ENCODE measurements at places on chromosomes 1 and 21. TPM values are rescaled to one million over a fixed set of nuclear protein-coding genes. Genes with fewer than 3 reads are reported as not detected.

The OR2L3 gene
- not detected for total RNA-seq

DNA sequence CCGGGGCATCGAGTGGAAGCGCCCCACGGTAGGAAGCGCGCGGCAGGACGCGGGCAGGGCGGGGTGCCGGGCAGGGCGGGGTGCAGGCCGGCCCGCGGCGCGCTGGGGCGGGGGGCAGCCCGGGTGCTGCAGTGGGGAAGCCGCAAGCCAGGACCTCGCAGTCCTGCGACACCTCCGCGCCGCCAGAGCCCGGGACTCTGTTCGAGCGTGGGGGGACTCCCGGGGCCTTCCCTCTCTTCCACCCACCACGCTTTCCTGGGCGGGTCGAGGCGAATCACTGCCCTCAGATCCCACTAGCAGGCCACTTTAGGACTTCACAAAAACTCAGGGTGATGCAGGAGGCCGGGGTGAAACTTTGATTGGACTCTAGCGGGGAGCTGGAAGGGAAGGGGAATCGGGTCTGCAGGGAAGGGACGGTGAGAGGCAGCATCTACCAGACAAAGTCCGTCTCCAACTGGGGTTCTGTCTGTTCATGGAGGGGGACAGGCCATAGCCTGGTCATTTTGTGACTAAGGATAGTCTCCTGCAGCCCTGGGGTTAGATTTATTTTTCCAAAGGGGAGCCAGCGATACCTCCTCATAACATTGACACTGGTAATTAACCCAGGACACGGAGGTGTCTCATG, 623 bp downstream of the CAPN2 start:
- DNase-seq: peak; percentile 52
- peak overlapping the region; percentile 86 for H3K4me3 ChIP-seq
- H3K27ac ChIP-seq: peak overlapping the region; percentile 81
- no peaks in the 10 kb centered on the region for H3K27me3 ChIP-seq
- H3K36me3 ChIP-seq: peaks cover 4% of the 10 kb centered on the region

DNA sequence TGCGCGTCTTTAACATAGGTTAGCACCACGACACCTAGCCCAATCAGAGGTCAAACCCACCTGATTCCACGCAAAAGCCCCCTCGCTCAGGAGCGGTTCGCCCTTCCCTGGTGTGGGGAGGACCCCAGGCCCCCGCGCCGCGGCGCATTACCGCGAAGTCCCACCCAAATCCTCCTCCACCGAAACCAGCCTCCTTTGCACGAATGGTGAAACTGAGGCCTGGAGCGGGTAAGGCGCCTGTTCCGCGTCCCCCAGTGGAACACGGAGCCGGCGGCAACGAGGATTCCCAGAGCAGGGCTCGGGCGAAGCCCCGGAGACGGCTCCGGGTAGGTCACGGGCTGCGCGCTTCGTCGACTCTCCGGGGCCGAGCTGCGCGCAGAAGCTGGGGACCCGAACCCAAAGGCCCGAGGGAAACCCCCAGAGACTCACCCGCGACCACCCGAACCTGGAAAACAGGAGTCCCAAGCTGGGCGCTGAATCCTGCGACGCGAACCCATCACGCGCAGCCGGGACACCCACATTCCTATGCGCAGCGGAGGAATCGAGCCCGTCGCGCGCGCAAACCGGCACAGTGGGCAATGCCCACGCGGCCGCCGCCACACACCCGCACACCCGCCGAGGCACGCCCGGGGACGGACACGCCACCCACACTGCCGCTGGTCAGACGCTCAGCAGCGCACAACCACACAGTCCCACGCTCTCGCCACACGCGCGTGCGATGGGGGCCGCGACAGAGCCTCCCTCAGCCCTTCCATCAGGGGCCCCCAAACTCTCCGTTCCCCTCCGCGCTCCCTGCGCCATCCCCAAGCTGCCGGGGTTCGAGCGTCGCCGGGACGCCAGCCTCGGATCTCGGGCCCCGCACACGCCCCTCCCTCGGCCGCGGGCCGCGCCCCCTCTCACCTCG, 507 bp downstream of the GLIS1 start:
- no peak overlapping the region for H3K27ac ChIP-seq
- H3K4me1 ChIP-seq: no peaks in the 10 kb centered on the region
- H3K36me3 ChIP-seq: peaks cover 4% of the 10 kb centered on the region
- H3K4me3 ChIP-seq: peak overlapping the region; percentile 37

- DNase-seq: no peak
- H3K27ac ChIP-seq: no peak overlapping the region
- no peaks in the 10 kb centered on the region for H3K27me3 ChIP-seq
- H3K36me3 ChIP-seq: no peaks in the 10 kb centered on the region
Measured at GRCh38 chr1:213698092-213698702, 289.6 kb upstream of the PROX1 start.

- H3K27ac ChIP-seq: no peak overlapping the region
- no peak overlapping the region for H3K4me3 ChIP-seq
- DNase-seq: no peak
- H3K4me1 ChIP-seq: no peaks in the 10 kb centered on the region
- no peaks in the 10 kb centered on the region for H3K27me3 ChIP-seq
Measured at GRCh38 chr1:87794788-87795614, 466.3 kb downstream of the LMO4 start.

The ATP5PB gene
- 341 TPM for total RNA-seq

DNA sequence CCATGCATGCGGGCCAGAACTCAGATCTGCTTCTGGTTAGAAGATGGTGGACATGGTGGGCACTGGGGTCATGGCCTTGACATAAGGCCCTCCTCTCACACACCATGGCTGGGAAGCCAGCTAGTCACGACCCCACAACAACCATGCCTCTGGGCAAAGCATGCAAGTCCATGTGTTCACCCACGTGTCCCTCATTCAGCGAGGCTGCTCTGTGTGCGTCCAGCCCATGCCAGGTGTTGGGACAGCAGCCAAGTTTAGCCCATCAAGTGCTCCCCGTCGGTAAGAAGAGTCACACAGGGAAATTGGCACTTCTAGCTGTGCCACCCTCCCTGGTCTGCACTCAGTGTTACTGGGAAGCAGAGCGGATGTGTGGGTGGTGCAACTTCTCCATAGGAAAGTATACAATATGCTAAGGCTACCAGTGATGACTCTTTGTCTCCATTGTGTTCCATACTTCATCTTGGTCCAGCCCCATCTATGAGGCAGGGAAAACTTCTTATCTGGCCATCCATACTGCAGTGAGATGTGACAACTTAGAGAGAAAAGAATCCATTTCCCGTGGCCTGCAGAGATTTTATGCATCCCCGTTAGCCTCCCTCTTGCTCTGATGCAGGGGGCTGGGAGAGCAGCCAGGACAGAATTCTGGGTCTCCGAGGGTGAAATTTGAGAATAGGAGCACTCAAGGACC, 198.0 kb downstream of the GRIK3 start:
- no peak overlapping the region for H3K4me3 ChIP-seq
- no peak for DNase-seq
- no peaks in the 10 kb centered on the region for H3K4me1 ChIP-seq
- H3K36me3 ChIP-seq: no peaks in the 10 kb centered on the region

DNA sequence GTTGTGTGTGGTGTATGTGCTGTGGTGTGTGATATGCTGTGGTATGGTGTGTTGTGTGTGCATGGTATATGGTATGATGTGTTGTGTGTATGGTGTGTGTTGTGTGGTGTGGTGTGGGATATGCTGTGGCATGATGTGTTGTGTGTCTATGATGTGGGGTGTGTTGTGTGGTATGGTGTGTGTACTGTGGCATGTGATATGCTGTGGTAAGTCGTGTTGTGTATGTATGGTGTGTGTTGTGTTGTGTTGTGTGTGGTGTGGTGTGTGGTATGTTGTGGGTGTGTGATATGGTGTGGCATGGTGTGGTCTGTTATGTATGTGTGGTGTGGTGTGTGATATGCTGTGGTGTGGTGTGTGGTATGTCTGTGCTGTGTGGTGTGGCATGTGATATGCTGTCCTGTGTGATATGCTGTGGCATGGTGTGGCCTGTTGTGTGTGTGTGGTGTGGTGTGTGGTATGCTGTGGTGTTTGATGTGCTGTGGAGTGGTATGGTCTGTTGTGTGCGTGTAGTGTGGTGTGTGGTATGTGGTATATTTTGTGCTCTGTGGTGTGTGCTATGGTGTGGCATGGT, 318.0 kb downstream of the PTPRU start:
- H3K27ac ChIP-seq: no peak overlapping the region
- H3K4me1 ChIP-seq: peaks cover 3% of the 10 kb centered on the region
- H3K4me3 ChIP-seq: no peak overlapping the region
- no peak for DNase-seq
- H3K36me3 ChIP-seq: no peaks in the 10 kb centered on the region
- H3K27me3 ChIP-seq: no peaks in the 10 kb centered on the region

DNA sequence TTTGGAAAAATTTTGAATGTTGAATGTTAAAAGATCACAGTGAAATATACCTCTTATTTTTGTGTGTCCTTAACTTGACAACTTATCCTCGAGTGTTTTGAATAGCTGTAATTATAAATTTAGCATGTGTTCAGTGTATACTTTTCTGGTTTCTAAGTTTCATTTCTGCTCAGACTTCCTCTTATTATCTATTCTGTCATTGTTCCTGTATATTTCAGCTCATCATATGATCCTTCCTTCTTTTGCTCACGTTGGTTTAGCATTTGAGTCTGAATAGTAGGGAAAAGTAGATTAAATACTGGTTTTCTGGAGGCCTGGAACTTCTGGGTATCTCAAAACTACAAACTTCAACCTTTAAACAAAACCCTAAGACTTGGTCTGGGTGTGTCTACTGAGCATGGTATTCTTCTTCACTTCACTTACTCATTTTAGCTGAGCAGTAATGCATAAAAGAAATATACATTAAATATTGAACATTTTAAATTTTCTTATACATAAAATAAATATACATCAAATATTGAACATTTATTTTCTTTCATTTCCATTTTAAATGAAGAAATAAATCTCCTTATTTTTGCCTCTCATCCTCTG, 3.3 kb upstream of the ATP6V1G3 start:
- H3K36me3 ChIP-seq: peaks cover 4% of the 10 kb centered on the region
- H3K4me3 ChIP-seq: peak overlapping the region; percentile 10
- DNase-seq: no peak
- no peaks in the 10 kb centered on the region for H3K27me3 ChIP-seq
- peak overlapping the region; percentile 49 for H3K27ac ChIP-seq
- H3K4me1 ChIP-seq: peaks cover 47% of the 10 kb centered on the region
